ENCODE measurements at places on chromosomes 1 and 21.

DNA sequence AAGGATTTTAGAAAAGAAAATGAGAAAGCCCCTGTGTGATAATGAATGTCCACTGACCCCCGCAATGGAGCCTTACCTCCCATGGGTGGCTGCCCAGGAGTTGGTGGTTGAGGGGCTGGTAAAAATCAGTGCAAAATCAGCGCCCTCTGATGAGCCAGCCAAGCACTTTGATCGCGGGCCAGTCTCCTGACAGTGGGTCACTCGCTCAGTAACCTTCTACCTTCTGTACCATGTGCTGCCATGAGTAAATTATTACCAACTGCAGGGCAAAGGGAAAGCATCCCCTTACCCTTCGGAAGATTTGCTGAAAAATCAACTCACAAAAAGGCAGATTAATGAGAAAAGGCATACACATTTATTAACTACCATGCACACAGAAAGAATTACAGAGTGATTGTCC, 58.8 kb downstream of the KCNK1 start:
- no peak for DNase-seq

- no peak for DNase-seq
These were observed 344.3 kb downstream of the DUSP10 start for GRCh38 chr1:221397606-221398005.

DNA sequence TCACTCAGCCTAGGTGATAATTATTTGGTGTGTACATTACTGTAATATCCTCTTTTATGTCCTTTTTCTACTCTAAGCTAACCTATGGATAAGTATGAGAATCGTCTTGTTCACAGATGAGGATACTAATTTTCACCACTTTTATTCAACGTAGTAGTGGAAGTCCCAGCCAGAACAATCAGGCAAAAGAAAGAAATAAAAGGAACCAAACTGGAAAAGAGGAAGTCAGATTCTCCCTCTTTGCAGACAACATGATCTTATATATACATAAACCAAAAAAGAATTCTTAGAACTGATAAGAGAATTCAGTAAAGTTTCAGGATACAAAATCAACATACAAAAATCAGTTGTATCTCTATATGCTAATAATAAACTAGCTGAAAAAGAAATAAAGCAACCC, 12.6 kb upstream of the RGL1 start:
- no peak for DNase-seq

DNA sequence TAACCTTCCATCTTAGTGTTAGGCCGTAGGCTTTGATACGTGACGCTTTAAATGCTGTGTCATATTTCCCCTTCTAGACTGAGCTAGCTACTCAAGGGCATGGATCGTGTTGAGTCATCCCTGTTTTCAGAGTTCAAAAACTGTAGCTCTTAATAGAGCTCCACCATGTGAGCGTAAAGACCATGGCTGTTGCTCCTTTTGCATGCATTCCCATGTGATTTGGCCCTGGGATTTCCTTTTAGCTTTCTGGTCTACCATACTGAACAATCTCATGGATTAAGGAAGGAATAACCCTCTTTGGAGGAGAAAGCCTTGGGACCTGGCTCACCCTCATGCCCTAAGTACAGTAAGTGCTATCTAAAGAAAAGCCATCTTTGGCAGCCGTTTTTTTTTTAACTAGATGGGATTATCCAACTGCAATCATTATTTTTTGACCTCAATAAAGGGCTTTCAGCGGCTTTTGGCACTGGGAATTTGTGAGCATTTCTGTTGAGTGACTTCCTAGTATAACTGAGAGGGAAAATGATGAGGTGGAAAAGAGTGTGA, 76.6 kb downstream of the PLPP3 start:
- DNase-seq = no peak

DNA sequence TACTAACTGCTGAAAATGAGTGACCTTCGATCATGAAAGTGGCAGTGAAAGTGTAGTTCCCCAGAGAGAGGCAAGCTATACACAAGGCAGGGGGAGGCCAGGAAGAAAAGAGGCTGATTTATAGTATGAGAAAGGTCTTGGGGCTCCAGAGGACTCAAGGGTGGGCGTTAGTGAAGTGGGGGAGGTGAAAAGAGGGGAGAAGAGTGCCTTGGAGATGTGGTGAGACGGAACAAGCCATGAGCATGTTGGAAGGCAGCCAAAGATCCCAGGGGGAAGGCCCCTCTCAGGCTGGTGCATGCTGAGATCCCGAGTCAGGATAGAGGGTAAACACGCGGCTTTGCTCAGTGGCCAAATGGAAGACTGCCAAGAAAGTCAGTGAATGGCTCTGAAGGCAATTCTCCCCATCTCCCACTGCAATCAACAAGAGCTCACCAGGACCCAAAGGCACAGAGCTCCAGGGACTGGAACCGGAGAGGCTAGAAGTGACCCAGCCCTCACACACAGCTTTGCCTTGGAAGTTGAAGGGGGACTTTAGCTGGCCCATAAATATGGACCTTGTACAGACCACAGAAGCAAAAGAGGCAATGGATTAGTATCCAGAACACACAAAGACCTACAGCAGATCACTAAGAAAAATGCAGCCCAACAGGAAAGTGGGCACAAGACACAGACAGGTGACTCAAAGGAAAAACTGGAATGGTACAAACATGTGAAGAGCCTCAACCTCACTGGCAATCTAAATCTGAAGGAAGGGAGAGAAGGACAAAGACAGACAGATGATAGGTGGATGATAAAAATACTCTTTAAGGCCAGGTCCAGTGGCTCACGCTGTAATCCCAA, 49.6 kb downstream of the HSF2BP start:
- DNase-seq = no peak

DNA sequence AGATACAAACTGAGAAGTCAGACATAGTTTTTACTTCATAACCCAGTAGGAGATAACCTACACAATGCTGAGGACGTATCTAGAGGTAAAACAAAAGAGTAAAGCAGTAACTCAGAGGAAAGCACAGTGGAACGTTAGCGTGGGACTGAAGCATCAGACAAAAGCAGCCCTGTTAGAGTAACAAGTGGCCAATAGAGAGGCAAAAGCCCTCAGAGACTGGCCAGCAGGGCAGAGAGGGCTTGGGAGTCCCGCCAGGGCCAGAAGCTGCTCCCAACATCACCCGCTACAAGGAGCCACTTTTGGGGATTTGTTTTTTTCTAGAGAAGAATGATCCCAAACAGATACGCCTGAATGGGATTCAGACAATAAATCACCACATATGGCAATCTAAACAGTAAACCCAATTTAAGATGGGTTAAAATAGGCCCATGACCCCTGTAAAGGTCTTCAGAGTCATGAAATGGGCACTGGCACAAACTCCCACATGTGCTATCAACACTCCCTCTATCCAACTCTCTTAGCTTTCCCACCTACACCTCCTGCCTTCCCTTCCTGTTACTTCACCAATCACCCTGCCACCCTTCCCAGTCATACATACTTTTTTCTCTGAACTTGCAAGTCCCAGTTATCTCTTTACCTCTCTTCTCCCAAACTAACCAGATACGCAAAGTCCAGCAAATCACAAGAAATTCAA, 17.2 kb downstream of the TADA1 start:
- no peak for DNase-seq

DNA sequence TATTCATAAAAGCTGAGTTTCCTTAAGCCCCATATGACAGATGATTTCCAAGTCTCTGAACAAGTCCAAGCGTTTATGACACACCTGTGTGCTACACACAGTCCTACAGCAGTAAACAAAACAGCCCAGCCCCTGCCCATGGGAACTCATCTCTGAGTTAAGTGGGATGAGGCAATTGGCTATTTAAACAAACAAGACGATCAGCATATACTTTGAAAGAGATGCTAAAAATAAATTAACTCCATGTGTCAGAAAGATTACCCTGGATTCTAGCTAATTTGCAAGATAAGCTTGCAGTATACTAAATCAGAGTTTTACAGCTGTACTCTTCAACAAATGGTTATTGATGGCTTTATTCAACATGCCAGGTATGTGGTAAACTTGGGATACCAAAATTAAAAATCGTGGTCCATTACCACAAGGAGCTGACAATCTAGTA, 7.0 kb downstream of the PSMG1 start:
- DNase-seq = no peak

GRCh38 chr1:25867210-25867991, 8.1 kb downstream of the PAQR7 start:
- no peak for DNase-seq

GRCh38 chr21:31318971-31319370, 25.1 kb downstream of the TIAM1 start:
- DNase-seq = no peak

GRCh38 chr1:26357121-26357602, 3.2 kb upstream of the CRYBG2 start:
- DNase-seq = no peak

- no peak for DNase-seq
These were observed 715.0 kb upstream of the ADAMTS5 start for GRCh38 chr21:27681841-27682240.

- no peak for DNase-seq
These were observed 45.5 kb upstream of the RPL11 start for GRCh38 chr1:23646091-23646490.

DNA sequence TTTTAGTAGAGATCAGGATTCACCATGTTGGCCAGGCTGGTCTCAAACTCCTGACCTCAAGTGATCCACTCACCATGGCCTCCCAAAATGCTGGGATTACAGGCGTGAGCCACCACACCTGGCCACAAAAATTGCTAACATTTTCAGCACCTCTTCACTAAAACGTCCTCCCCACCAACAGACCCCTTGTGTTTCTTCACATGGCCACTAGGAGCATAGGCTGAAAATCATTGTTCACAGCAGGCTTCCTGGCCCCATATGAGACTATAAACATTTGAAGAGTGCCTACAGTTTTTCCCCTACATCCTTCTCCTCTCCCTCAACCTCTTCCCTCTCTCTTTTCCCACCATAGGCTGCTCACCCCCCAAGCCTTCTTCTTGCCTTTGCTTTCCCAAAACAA, 28.0 kb upstream of the SFPQ start:
- DNase-seq = no peak

- DNase-seq = no peak
These were observed 42.4 kb downstream of the AKNAD1 start for GRCh38 chr1:108814343-108815125.

DNA sequence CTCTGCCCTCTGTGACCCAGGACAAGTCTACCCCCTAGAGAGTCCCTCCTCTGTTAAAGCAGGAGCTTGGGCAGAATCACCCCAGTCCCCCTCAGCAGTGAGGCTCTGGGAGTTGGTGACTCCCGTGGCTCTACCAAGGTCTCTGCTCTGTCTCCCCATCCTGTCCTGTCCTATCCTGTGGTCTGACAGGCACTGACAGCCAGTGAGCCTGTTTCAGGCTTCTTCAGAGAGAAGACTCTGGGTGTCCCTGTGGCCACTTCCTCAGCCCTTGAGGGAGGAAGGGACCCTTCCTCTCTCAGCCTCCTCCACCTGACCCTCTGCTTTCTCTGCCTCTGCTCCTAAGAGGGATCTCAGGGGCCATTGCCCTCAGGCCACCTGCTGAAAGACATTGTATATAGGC, 148.7 kb downstream of the FCRL5 start:
- DNase-seq = no peak

DNA sequence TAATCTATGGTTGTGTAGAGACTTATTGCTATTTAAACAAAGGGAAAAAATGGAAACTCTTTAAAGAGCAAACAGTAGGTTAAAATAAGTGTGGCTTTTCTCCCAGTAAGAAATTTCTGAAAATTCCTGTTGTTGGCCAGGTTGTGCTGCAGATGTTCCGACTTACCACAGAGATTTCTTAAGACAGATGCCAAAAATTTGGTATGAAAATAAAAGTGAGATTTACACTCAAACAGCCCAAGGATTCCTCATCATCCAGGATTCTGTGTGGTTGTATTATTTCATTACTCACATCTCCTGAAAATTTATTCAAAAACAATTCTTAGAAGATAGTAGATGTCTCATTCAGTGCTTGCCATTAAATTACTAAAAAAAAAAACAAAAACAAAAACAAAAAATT, 296.7 kb upstream of the PTBP2 start:
- DNase-seq = no peak

DNA sequence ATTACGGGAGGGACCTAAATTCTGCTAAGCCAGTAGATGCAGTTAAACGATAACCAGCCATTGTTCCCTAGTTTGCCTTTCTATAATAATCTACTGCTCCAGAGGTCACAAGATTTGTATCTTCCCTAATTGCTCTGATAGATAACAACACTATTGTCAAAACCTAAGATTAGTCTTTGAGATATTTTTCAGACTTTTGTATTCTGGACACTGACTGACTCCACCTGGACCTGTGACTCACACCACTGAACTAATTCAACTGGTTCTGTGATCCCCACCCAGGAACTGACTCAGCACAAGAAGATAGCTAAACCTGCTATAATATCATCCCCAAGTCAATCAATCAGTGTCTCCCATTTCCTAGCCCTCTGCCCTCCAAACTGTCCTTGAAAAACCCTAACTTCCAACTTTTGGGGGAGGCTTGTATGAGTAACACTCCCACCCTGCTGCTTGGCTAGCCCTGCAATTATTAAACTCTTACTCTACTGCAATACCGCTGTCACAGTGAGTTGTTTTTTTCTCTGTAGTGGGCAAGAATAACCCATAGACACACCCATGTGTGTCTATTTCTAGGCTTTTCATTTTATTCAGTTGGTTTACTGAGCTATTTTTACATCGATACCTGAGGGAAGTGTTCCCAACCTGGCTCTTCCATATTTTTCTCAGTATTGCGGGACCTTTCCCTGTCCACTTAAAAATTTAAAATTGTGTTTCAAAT, 11.2 kb downstream of the KIFAP3 start:
- no peak for DNase-seq

GRCh38 chr21:28489162-28489561, 503.5 kb downstream of the LTN1 start:
- DNase-seq = no peak

DNA sequence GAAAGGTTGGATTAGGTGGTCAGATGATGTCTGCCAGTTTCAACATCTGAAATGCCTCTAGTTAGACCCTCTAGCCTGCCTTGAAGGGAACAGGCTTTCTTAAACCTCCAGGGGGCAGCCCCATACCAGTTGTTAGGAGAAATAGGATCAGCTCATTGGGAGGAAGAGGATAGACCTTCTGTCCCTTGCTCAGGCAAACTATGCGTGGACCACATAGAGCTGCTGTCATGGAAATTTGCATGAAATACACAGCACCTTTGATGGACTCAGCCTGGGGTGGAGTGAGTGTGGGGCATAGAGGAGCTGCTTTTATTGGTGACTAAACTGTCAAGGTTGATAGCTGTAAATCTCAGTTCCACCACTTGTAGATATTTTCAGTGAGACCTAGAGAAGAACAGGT, 38.4 kb upstream of the SPAG17 start:
- DNase-seq = no peak

- no peak for DNase-seq
These were observed 72.1 kb upstream of the ZBTB40 start for GRCh38 chr1:22379566-22379965.

GRCh38 chr21:21750124-21750825, 752.1 kb downstream of the NCAM2 start:
- no peak for DNase-seq

GRCh38 chr1:169132512-169133227, 26.2 kb downstream of the ATP1B1 start:
- no peak for DNase-seq

Measured in stimulated activated CD4-positive, alpha-beta T cell treated with anti-CD3 and anti-CD28 coated beads, Interleukin-1b, Interleukin-23, amount 100 ng/mL, for 24 hours (primary cell).